ENCODE measurements at places on chromosomes 12 and 14.
A peak's percentile ranks its signal among the peaks of the same experiment; 100 is the strongest.

- no peak for DNase-seq
Measured at GRCh38 chr14:105053421-105053820, 11.8 kb downstream of the GPR132 start.

GRCh38 chr14:46344327-46344937 is 307.1 kb downstream of the RPL10L start:
- DNase-seq, result no peak

DNA sequence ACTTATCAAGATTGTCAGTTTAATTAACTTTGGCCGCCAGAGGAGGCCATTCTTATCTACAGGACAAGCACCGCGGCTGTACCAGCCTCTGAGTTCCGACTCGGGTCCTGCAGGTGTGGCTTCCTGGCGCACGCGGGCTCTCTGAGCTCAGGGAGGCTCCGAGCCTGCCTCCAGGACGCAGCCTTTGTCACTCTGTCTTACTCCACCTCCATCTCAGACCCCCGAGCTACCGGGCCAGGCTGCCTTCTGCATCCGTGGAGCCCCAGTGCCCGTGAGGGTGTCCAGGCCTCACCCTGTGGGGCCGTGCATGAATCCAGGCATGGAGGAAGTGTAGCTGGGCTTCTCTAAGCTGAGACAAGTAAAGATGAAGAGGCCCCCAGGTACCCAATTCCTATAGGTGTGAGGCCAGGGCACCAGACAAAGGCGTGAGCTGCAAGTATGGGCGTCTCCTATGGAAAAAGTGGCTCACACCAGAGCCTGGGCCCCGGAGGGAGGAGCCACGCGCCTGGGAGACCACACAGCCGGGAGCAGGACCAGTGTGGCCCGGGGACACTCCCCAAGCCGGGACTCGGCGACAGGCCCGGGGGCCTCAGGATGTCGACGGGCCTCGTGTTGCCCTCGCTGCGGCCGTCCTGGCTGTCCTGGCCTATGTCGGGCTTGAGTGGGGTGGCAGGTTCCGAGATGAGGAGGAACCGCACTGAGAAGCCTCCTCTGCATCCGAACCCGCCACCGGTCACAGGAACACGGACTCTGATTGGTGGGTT is 42.8 kb downstream of the NOC4L start:
- no peak for DNase-seq

DNA sequence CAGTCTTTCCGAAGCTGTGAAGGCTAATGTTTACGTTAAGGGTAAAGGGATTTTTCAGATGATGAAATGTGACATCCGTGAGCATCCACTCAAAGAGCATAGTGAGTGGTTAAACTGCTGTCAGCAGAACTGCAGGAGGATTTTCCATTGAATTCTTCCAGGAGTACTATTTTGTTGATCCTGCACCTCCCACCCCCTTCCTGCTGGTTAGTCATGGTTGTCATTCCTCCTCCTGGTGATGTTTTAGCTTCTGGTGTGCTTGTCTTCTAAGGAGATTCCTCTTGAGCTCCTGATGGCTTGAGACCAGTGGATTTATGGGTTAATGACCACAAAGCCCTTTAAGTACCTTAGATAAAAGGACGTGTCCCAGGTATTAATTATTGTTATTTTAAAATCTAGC is 2.4 kb upstream of the GPRC5D start:
- DNase-seq, result no peak

GRCh38 chr12:45049912-45050750 is 768 bp downstream of the DBX2 start:
- DNase-seq, result no peak

DNA sequence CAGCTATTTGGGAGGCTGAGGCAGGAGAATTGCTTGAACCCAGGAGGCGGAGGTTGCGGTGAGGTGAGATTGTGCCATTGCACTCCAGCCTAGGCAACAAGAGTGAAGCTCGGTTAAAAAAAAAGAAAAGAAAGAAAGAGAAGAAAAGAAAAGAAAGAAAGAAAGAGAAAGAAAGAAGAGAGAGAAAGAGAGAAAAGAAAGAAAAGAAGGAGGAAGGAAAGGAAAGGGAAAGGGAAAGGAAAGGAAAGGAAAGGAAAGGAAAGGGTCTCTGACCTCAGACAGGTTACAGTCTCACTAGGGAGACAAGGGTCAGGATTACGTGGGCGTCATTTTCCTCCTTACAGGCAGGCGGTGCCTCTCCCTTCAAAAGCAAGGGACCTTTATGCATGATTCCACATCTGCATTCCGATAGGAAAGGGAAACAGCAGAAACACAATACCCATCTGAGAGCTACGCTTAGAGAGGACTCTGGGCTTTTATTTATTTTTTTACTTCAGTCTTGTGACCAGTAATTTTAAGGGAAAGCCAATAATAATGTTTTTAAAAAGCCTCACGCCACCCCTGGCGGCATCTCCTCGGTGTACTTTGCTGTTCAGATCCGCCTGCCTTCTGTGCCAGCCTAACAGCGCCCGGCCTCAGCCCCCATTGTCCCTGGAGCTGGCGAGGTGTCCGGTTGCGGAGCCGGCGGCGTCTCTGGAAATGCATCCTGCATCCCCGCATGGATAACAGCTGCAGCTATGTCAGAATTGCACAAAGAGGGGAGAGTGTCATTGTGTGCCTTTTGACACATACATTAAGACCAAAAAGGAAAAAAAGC is 945 bp upstream of the HIP1R start:
- DNase-seq, result no peak

GRCh38 chr14:106094654-106095189 is 568.3 kb downstream of the TMEM121 start:
- DNase-seq, result peak; percentile 22

- peak; percentile 45 for DNase-seq
Measured at GRCh38 chr12:57744194-57744776, 554 bp upstream of the TSPAN31 start.

DNA sequence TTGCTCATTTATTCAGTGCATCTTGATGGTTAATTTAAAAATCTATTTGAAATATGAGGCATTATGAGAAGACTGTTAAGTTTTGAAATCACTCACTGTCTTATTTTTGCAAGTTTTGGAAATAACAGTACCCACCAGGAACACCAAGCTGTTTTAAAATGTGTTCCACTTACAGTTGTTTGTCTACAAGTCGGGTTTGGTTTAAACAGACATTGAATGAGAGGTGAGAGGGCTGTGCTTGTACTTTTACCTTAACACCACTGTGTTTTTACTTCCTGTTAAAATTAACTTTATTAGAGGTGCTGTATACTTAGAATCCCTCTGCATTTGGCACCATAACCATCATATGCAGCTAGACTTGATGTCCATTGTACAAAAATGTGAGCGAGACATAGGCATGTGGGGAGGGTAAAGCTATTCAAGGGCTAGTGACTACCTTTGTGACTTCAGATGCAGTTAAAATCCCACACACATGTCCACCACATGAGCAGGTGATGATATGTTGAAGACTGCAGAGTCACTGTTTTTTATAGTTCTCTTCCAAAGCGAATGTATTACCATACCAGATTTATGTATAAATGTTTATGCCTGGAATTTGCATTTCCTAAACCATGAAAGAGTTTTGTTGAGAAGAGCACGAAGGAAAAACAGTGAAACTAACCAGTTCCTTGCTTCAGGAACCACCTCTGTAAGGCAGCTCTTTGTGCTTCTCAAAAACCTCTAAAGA is 12.9 kb downstream of the ELK3 start:
- DNase-seq, result no peak

DNA sequence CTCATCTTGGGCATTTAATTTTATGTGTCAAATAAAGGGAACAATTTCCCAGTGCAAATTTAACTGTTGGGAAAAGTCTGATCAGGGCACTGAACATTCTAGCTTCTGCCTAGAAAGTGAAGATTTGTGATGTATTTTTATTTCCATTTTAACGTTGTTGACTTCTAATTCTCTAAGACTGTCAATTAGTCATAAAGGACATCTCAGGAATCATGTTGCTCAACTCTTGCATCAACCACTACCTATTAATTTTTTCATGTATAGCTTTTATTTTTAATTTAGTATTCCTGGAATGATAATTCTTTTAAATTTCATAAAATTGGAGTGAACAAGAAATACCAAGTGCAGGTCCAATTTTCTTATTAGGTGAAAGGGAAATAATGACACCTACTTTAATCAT is 87.9 kb upstream of the METAP2 start:
- no peak for DNase-seq

- no peak for DNase-seq
Measured at GRCh38 chr14:56855891-56856461, 45.7 kb upstream of the OTX2 start.

DNA sequence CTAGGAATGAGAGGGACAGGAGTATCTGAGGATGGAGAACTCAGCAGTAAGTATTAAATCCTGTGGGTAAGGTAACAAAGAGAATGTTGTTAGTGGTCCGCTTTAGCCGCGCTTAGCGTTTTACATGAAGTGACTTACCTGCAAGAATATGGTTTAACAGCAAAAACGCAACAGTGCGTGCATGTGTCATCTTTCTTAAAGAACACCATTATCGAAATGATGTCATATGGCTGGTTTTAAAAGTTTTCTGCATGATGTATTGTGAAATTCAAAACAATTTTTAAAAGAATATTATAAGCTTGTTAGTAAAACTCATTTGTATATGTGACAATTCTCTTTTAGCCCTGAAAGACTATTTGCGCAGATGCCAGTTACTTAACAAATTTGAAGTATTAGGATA is 1.7 kb downstream of the LEMD3 start:
- DNase-seq, result no peak

DNA sequence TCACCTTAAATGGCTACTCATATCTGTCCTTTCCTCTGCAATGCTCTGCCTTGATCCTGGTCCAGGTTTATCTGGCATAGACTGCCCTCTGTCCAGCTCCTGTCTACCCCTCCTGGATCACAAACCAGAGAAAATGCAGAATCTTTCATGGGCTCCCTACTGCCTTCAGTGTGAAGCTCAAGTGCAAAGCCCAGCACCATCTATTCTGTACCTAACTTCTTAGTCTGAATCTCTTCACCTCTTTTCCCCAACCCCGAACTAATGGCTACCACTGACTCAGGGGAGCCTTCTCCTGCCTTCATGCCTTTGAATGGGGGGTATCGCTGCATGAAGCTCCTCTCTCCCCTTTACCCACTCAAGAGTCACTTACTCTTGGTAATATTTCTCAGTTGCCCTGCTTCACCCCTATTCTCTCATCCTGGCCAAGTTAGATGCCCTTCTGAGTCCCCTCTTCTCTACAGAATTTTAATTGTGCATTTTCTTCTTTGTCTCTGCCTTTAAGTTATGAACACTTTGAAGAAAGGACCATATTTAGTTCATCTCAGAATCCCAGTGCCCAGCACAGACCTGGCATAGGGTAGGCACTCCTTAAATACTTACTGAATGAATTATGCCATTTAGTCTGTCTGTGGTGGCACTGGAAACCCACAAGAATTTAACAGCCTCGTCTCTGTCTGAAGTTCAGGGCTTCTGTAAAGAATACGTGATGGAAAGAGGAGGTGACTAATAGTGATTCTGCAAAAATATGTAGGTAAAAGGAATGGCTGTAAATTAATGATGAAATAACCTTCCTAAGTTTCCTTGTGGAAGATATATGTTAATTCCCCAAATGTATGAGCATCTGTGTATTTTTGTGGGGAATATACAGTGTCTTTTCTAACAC is 191.3 kb upstream of the AMIGO2 start:
- DNase-seq, result no peak

- DNase-seq, result no peak
Measured at GRCh38 chr12:30859226-30859625, 67.3 kb upstream of the TSPAN11 start.

GRCh38 chr14:68507544-68508081 is 285.3 kb downstream of the ZFP36L1 start:
- DNase-seq, result peak; percentile 27

GRCh38 chr14:96177766-96178375 is 26.8 kb upstream of the BDKRB2 start:
- DNase-seq, result no peak

DNA sequence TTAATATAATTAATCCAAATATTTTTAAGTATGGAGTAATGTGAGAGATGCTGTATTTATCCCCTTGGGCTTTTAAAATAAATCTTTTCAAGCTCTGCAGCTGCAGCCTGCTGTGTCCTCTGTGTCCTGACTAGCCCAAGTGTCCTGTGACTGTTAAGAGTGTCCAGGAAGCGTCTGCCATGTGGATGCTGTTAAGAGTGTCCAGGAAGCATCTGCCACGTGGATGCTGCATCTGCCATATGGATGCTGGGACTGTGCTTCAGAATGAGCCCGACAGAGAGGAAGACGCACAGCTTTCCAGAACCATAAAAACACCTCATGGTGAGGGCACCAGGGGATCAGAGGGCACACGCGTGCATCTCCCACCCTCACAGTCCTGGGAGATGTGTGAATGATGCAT is 307.2 kb downstream of the ADGRD1 start:
- no peak for DNase-seq

GRCh38 chr14:80988735-80989429 is 33.5 kb downstream of the TSHR start:
- no peak for DNase-seq

GRCh38 chr12:51082561-51083125 is 753 bp downstream of the CSRNP2 start:
- no peak for DNase-seq

GRCh38 chr14:55671641-55672040 is 91.6 kb downstream of the KTN1 start:
- no peak for DNase-seq

DNA sequence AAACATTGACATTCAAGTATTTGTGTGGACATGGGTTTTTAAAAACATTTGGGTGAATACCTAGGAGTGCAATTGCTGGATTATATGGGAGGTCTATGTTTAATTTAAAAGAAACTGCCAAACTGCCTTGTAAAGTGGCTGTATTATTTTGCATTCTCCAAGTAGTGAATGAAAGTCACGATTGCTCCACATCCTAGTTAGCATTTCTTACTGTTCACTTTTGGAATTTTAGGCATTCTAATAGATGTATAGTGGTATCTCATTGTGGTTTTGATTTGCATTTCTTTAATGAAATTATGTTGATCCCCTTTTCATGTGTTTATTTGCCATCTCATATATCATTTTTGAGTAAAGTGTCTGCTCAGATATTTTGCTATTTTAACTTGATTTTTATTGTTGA is 159.5 kb downstream of the FOXG1 start:
- no peak for DNase-seq

DNA sequence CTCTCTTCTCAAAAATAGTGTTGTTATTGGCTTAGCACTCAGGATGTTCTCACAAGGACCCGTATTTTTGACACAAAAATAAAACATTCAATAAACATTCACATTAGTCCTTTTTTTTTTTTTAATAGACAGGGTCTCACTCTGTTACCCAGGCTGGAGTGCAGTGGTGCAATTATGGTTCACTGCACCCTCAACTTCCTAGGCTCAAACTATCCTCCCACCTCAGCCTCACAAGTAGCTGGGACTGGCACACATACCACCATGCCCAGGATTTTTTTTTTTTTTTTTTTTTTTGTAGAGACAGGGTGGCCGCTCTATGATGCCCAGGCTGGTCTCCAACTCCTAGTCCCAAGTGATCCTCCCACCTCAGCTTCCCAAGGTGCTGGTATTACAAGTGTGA is 27.0 kb downstream of the PPP1R13B start:
- no peak for DNase-seq

- DNase-seq, result no peak
Measured at GRCh38 chr12:112928978-112929377, 9.3 kb upstream of the OAS3 start.

- DNase-seq, result no peak
Measured at GRCh38 chr12:52190860-52191729, 719 bp downstream of the KRT80 start.

- no peak for DNase-seq
Measured at GRCh38 chr12:115672086-115672485, 605.4 kb downstream of the MED13L start.

Measured in activated T-cell treated with anti-CD3 and anti-CD28 coated beads for 1 hour (primary cell).